ENCODE measurements at places on chromosomes 1 and 21.

GRCh38 chr1:99181892-99182291, 82.4 kb upstream of the PLPPR4 start:
- no peak for DNase-seq

DNA sequence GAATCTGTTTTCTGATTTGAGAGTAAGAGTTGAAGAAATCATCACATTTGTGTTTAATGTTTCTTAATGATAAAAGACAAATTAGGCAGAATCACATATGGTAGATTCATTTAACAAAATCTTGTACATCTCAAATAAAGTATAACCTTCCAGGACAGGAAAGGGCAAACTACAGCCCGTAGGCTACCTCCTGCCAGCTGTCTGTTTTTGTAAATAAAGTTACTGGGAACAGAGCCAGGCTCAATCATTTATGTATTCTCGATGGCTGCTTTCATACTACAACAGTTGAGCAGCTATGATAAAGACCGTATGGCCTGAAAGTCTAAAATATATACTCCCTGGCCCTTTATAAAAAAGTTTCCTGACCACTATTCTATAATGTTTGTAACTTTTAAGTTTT, 204.1 kb downstream of the COL24A1 start:
- DNase-seq, result no peak

DNA sequence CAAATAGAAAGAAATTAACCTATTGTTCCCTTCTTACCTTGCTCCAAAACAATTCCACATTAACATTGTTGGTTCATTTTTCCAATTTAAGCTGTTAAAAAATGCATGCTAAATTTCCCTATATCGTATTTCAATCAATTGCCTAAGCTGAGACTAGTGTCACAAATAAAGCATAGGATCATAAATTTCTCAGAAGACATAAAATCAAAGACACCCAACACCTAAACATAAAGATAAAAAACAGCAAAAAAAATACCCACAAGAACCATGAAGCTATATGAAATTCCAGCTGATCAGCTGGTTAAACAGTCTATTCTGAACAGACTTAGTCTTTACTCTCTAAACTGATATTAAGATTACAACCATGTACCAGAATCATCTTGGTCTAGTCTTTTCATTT, 32.3 kb downstream of the ACBD6 start:
- DNase-seq, result no peak

DNA sequence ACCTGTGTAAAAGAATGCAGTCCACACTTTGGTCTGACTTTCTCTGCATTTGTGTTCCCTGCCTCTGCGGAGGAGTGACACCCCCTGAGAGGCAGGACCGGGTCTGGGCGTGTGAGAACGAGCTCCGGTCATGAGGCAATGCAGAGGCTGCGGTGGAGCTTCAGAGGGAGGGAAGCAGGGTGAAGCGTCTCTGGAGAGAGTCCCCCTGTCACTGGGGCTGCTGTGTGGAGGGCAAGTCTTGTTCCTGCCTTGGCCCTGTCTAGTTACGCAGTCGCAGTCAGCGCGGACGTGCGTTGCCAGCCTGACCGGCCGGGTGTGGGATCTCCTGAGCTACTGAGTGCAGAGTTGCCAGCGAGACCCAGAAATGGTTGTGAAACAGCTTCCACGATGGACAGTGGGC, 48.5 kb downstream of the BACE2 start:
- DNase-seq, result no peak

DNA sequence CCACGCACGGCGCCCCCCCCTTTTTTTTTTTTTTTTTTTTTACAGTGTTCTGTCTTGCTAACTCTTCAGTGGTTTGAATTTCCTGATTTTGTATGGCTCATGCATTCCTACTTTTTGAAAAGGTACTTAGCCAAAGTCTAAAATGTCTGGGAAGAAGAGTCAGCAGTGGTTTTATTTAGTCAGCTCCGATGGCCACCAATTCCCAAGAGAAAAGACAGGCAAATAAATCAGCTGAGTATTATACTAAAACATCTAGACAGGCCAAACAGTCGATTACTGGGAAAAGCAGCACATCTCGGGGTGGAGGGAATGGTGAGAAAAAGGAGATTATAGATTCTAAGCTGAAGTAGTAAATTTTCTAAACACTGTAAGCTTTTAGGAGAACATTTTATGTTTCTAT, 192.5 kb upstream of the ZRANB2 start:
- DNase-seq, result no peak

GRCh38 chr1:157136133-157136532, 2.1 kb downstream of the ETV3 start:
- DNase-seq, result no peak

GRCh38 chr1:106043971-106044370, 1012.5 kb upstream of the PRMT6 start:
- DNase-seq, result no peak

GRCh38 chr21:26840201-26840600, 5.0 kb downstream of the ADAMTS1 start:
- no peak for DNase-seq

- DNase-seq, result no peak
These were observed 13.1 kb downstream of the EVA1C start for GRCh38 chr21:32425628-32426027.

- DNase-seq, result no peak
These were observed 66.1 kb upstream of the TMPRSS2 start for GRCh38 chr21:41573902-41574690.
